ENCODE measurements at places on chromosomes 7 and 10.
A peak's percentile ranks its signal among the peaks of the same experiment; 100 is the strongest.

DNA sequence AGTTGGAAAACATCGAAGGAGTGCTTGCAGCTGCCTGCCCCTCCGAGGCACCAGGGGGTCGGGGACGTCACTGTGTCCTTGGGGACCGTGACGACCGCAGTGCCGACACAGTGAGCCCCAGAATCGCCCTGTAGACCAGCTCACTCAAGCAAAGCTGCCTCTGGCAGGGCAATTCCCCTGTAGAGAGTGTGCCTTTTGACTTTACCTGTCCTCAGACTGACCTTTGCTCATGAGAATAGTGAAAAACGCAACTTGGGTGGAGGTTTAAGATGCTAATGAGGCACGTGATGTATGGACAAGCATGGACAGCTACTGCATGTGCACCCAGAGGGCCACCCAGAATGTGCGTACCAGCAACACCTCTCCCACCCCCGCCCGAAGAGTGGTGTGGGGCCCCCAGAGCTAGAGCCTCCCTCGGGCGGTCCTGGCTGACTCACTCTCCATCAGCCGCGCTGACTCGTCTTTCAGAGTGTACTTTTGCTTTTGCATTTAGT lies 271.9 kb downstream of the ADARB2 start:
- no peak for DNase-seq

GRCh38 chr10:117160567-117160966 lies 22.5 kb upstream of the VAX1 start:
- no peak for DNase-seq

DNA sequence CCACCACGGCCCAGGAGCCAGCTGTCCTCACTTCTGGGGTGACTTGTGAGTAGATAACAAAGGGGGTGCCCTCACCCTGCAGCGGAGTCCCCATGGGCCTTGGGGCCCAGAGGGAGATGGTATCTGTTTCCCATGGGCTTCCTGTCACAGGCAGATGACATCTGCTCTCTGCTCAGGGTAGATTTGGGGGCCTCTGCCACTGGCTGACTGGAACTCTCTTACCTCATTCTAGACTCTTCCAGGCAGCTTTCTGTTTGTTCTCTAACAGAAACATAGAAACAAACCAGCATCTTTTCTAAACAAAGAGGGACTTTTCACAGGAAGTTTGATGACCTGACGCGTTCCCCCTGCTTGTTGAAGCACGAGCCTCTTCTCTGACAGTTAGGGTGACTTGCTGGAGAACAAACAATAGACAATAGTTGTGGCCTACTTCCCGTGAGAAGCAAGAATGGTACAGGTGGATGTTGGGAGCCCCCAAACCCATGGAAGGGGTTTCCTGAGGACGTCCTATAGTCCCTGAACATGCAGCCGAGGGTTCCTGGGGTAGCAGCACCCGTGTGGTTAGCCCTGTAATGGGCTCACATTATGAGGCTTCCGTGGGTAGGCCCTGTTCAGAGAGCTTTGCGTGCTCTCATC lies 61.6 kb downstream of the GRK5 start:
- DNase-seq: no peak

- no peak for DNase-seq
Observed at GRCh38 chr10:43278216-43278615, 11.4 kb upstream of the RASGEF1A start.

DNA sequence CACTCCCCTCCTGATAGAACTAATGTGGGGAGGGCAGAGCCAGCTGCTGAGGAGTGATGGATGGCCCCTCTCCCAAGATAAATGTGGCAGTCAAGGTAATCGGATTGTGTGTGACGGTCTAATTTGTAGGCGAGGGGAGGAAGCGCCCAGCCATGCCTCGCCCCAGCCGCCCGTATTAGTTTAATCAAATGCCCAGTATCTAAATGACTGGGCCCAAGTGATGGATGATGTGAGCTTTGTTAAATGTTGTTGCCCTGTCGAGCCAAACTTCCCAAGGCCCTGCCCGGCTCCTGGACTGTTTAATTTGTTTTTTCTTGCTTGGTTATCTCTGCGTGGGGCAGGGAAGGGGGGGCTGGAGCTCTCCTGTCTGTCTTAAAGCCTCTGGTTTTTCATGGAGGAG lies 88.4 kb upstream of the PPIF start:
- DNase-seq: no peak

DNA sequence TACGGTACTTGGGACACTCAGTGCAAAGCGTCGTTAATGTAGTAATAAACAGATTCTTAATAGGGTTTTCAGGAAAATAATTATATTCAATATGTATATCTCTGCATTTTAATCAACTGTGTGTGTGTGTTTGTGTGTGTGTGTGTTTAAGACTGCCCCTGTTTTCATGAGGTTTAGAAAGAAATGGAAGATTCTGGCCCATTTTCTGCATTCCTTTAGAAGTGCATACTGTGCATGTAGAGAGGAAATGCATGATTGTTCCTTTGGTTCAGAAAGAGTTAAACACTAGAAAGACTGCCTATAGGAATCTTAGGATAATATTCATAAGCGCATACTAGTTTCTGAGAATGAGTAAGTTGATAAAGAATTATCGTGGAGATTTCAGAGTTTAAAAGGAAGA lies 975 bp downstream of the CNTNAP2 start:
- no peak for DNase-seq

GRCh38 chr10:18918532-18918931 lies 130.1 kb upstream of the MALRD1 start:
- no peak for DNase-seq

- DNase-seq: no peak
Observed at GRCh38 chr7:147731311-147731710, 859.3 kb upstream of the C7orf33 start.

GRCh38 chr7:117645481-117646165 lies 165.8 kb downstream of the CFTR start:
- no peak for DNase-seq

GRCh38 chr10:33306701-33307519 lies 27.6 kb downstream of the NRP1 start:
- DNase-seq: no peak

DNA sequence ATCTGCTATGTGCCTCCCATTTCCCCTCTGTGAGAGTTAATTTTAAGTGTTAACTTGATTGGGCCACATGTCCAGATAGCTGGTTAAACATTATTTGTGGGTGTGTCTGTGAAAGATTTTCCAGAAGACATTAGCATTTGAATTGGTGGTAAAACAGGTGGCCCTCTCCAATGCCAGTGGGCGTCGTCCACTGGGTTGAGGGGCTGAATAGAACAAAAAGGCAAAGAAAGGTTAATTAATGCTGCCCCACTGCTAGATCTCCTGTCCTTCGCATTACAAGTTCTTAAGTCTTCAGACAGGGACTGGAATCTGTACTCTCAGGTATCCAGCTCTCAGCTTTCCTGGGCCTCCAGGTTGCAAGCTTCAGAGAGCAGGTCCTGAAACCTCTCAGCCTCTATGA lies 1160.9 kb upstream of the LRRN3 start:
- DNase-seq: no peak

GRCh38 chr7:28272461-28272877 lies 91.9 kb upstream of the JAZF1 start:
- DNase-seq: peak; percentile 16

- no peak for DNase-seq
Observed at GRCh38 chr7:79837915-79838314, 296.7 kb upstream of the GNAI1 start.

GRCh38 chr10:132674311-132674710 lies 111.6 kb downstream of the NKX6-2 start:
- no peak for DNase-seq

GRCh38 chr7:148238761-148239325 lies 351.7 kb upstream of the C7orf33 start:
- DNase-seq: no peak

DNA sequence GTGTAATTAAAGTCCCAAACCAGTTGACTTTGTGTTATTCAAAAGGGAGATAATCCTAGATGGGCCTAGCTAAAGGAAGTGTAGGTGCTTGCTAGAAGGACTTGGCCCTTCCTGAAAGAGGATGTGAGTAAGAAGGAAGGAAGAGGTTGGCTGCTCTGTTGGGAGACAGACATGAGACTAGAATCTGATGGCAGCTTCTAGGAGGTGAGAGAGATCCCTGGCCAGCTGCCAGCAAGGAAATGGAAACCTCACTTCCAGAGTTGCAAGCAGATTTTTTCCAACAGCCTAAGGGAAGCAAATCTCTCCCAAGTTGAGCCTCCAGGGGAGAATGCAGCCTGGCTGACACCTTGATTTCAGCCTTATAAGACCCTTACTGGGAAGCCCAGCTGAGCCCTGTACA lies 368.4 kb upstream of the ZMIZ1 start:
- no peak for DNase-seq

DNA sequence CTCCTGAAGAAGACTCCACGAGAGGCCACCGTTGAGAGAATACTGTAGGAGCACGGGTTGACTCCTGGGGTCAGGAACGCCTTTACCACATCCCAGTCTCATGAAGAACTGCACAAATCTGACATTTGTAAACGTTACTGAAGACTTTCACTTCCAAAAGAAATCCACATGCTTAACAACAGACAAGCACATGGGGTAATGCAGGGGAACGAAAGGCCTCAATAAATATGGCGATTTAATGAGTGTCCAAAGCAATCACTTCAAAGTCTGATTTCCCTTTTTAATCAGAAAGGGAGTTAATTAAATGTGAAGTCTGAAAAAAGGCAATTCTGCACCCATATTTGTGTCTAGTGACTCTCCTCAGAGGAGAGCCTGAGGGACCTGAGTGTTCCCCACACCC lies 94.3 kb upstream of the SLC26A5 start:
- DNase-seq: no peak

- DNase-seq: no peak
Observed at GRCh38 chr7:157439761-157440160, 103.0 kb downstream of the DNAJB6 start.

DNA sequence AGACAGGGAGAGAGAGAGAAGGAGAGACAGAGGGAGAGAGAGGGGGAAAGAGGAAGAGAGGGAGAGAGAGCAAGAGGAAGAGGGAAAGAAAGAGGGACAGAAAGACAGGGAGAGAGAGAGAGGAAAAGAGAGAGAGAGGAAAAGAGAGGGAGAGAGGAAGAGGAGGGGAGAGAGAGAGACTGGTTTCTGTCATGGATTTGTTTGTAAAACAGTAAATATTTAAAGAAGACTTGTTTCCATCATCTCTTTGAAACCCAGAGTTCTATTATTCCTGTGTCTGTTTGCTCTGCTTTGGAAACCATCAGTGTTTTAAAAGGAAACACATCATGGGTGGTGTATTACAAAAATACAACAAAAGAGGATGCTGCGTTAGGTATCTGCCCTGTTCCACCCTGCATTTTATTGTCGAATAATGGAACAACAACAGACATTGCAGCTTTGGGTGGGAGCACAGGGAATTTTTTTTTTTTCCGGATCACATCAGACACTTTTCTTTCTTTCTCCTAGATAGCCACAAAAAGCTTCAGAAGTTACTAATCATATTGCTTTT lies 150.7 kb upstream of the RSU1 start:
- no peak for DNase-seq
